ENCODE measurements at places on chromosomes 5 and 9.
A peak's percentile ranks its signal among the peaks of the same experiment; 100 is the strongest.

- peak; percentile 4 for DNase-seq
Observed at GRCh38 chr5:29005386-29005785, 1967.0 kb upstream of the CDH9 start.

- peak; percentile 22 for DNase-seq
Observed at GRCh38 chr5:130871346-130872086, 293.5 kb downstream of the HINT1 start.

GRCh38 chr9:136117291-136117915 lies 1.3 kb downstream of the TMEM250 start:
- DNase-seq, result peak; percentile 35

- DNase-seq, result no peak
Observed at GRCh38 chr9:113651896-113652295, 188.4 kb downstream of the RGS3 start.

DNA sequence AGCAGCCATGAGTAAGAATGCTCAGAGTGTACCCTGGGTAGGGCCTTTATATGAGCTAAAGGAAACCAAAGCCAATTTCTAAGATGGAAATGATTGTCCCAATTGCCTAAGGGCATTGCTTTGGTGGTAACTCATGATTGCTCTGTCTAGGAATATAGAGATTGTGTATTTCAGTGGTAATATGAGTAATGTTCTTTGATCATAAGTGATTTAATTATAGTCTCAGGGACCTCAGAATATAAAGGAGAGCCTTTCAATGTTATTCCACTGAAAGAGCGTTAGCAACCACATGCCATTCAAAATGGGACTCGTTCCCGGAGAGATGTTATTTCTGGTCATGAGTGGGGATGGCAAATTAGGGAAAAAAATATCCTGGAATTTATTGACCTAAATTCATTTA lies 340.5 kb downstream of the ARHGEF28 start:
- DNase-seq, result no peak

DNA sequence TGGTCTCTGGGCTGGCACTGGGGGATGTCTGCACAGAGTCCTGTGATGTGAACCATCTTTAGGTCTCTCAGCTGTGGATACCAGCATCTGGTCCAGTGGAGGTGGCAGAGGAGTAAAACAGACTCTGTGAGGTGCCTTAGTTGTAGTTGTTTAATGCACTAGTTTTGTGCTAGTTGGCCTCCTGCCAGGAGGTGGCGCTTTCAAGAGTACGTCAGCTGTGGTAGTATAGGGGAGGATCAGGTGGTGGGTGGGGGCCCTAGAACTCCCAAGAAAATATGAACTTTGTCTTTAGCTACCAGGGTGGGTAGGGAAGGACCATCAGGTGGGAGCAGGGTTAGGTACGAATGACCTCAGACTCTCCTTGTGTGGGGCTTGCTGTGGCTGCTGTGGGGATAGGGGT lies 197.1 kb downstream of the TMC1 start:
- no peak for DNase-seq

GRCh38 chr5:137791799-137792198 lies 37.6 kb upstream of the HNRNPA0 start:
- peak; percentile 4 for DNase-seq

DNA sequence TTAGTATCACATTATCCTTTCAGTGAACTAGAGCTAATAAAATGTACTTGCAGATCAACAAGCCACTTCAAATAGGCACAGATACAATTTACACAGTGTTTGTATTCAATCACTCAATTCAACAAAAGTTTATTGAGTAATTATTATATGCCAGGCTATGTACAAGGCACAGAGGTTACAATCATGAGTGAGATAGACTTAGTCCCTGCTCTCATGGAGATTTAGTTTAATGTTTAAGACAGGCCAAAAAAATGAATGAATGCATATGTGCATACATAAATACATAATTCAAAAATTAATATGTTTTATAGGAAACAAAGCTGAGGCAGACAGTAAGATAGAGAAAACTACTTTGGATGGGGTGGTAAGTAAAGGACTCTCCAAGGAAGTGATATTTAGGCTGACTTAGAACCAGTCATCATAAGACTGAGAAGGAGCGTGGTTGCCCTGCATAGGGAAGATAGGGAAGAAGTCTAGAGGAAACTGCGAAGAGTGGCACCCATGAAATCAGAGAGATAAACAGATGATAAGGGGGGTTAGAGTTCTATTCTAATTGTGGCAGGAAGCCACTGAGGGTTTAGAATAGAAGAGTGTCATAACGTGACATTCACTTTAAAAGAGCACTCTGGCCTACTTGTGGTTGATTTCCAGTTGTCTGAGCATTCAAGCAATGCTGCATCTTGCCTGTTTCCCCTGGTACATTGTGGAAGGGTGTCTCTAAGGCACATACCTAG lies 49.7 kb upstream of the GRAMD2B start:
- peak; percentile 93 for DNase-seq

DNA sequence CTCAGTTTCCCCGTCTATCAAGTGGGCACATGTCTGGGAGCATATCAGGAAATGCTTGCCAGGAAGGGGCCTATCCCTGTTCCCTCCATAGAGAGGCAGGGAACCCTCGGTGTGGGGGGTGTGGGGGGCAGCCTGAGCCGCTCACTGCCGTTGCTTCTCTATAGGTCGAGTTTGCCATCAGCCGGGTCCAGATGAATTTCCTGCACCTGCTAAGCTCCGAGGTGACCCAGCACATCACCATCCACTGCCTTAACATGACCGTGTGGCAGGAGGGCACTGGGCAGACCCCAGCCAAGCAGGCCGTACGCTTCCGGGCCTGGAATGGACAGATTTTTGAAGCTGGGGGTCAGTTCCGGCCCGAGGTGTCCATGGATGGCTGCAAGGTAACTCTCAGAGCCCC lies 13.8 kb upstream of the ORM1 start:
- no peak for DNase-seq

Measured in kidney tubule cell (primary cell).